ENCODE measurements at places on chromosomes 1 and 21. TPM values are rescaled to one million over a fixed set of nuclear protein-coding genes. Genes with fewer than 3 reads are reported as not detected.

DNA sequence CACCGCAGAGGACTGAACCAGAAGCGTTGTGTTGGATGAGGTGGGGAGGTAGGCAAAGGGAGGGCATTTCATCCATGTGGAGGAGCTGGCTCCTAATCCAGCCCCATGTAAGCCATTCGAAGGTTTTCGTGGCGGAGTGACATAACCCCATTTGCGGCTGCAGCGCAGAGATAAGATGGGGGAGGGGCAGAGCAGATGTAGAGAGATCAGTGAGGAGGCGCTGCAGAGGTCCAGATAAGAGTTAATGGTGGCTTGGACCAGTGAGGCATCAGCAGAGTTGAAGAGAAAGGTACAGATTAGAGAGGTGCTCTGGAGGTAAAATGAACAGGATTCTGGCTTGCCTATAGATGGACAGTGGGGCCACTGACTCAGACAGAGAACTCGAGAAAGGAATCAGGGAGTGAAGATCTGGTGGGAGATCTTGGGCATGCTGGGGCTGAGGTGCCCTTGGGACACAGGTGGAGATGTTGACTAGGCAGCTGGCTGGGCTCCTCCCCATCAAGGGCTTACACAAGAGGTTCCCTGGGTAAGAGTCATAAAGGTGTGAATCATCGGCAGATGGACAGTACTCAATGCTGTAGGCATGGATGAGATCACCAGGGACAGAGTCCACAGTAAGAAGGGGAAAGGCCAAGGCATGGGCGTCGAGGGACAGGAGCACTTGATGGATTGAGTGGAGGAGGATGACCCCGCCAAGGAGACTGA is 7.8 kb upstream of the PTPRF start:
- DNase-seq, result peak; percentile 61

DNA sequence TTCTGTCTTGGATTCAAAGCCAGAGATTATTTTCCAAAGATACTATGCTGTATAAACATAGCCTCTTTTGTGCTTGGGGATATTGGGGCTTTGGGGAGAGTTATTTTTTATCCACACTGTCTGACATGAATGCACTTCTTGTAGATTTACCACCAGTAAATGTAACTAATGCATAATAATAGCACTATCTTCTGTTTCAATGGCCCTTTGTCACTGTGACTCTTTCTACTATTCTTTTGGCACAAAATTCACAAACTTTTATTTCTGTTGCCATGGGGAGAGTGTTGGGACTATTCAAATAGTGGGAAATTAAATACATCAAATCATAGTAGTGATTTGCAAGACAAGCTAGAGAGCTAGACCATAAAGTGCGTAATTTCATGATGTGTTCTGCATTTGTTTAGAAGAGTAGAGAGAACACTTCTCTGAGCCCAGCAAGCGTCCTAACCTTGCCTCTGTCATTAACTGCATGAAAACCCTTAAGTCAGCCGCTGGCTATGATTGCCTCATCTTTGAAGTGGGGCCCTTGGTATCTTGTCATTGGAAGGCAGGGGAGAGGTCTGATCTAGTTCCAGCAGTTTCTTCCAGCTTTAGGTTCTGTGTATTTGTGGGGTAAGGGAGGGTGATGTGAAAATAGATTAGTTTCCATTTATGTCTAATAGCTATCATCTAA is 154.4 kb downstream of the HHAT start:
- no peak for DNase-seq

Gene DCDC2B
- total RNA-seq, result not detected

DNA sequence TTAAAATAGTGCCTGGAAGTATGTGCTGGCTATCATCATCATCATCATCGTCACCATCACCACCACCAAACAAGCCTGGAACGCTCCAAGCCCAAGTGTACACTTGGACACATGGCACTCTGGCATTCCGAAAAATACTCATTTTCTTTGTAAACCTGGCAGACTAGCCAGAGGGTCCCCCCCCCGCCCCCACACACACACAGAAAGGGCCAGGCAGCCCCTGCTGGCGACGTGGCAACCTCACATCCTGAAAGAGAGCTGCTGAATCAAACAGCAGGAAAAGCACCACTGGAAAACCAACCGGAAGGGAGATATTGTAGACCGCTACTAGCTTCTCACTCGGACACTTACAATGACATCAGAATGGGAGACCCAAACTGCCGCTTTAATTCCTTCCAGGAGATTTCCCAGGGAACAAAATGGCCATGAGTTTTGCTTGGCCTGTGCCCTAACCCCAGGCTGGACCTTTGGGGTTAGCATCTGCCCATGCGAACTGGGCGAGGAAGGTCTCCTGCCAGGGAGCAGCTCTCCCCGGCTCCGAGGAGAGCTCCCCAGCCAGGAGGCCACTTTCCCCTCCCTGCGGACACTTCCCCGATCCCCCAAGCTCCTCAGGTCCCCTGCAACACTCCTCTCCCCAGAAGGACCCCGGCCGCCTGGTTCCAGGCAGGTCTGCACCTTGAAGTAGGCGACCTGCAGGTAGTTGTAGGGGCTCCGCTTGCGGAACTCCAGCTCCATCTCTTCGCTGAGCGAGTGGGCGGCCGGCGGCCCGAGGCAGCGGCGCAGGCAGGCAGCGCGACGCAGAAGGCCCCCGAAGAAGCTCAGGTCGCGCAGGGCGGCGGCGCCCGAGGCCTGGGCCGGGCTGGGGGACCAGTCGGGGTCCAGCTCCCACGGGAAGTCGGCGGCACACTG is 742 bp downstream of the P3H1 start:
- DNase-seq, result peak; percentile 78

DNA sequence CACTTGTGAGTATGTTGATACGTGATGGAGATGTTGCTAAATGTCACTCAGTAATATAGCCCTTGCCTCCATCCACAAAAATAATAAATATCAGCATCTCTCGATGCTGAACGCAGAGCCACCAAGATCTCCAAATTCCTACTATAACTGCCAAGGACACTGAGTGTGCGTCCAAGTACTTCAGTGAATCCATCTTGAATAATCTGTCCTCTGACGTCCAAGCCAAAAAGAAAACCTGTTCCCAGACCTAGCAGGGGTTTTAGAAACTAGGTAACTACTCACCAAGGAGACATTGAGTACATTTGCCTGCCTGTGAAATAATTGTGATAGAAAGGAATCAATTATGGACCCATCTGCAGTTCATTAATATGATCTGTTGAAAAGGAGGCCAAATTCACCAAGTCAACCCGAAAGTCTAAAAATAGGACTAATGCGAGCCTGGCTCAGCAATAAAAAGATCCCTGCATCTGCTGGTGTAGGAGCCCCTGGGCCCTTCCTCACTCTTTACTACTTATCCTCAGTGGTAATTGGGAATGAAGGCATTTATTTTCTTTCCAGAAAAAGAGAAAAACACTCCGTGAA is 226.9 kb upstream of the IRF2BP2 start:
- DNase-seq, result no peak

GRCh38 chr1:58611861-58612385 is 34.9 kb upstream of the TACSTD2 start:
- no peak for DNase-seq

GRCh38 chr1:64963466-64963865 is 2.9 kb downstream of the JAK1 start:
- no peak for DNase-seq

DNA sequence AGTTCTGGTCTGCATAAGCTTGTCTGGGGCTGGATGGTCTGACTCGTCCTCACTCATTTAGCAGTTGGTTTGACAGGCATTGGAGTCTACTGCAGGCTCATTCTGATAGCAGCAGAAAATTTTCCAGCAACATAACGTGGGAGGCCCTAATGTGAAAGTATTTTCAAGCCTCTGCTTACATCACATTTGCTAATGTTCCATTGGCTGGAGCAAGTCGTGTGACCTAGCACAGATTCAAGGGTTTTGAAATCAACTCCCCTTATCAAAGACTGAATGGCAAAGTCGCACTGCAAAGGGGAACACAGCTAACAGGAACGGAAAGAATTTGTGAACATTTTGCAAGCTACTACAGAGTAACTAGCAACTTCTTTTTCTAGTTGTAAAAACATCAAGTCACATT is 2.3 kb upstream of the USH2A start:
- no peak for DNase-seq

GRCh38 chr1:192984080-192984479 is 75.1 kb downstream of the UCHL5 start:
- no peak for DNase-seq

GRCh38 chr1:87955038-87955437 is 626.4 kb downstream of the LMO4 start:
- DNase-seq, result no peak

DNA sequence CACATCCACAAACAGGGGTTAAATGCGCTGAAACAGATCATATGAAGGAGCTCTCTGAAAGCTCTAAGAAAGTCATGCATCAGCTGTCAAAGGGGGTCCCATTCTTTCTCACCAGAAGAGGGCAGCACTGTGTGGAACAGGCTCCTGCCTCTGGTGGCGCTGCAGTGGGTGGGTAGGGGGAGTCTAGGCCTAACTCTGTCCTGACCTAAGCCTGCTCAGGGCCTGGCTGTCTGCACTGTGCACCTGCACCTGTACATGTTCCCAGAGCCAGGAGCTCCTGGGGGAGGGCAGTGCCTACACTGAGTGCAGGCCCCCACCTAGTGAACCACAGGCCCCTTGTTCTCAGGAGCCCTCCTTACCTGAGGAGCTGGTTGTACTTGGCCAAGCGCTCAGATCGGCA is 16.0 kb downstream of the ENO1 start:
- DNase-seq, result no peak

Gene OR10Z1
- total RNA-seq, result not detected

GRCh38 chr1:171868217-171868803 is 27.0 kb downstream of the DNM3 start:
- no peak for DNase-seq

All from upper lobe of right lung (tissue), 1 donor.